Right cardiac atrium (tissue), 5 donors: ENCODE measurements at places on chromosomes 12 and 14. TPM values are rescaled to one million over a fixed set of nuclear protein-coding genes. Genes with fewer than 3 reads are reported as not detected.
A peak's percentile ranks its signal among the peaks of the same experiment; 100 is the strongest.

DNA sequence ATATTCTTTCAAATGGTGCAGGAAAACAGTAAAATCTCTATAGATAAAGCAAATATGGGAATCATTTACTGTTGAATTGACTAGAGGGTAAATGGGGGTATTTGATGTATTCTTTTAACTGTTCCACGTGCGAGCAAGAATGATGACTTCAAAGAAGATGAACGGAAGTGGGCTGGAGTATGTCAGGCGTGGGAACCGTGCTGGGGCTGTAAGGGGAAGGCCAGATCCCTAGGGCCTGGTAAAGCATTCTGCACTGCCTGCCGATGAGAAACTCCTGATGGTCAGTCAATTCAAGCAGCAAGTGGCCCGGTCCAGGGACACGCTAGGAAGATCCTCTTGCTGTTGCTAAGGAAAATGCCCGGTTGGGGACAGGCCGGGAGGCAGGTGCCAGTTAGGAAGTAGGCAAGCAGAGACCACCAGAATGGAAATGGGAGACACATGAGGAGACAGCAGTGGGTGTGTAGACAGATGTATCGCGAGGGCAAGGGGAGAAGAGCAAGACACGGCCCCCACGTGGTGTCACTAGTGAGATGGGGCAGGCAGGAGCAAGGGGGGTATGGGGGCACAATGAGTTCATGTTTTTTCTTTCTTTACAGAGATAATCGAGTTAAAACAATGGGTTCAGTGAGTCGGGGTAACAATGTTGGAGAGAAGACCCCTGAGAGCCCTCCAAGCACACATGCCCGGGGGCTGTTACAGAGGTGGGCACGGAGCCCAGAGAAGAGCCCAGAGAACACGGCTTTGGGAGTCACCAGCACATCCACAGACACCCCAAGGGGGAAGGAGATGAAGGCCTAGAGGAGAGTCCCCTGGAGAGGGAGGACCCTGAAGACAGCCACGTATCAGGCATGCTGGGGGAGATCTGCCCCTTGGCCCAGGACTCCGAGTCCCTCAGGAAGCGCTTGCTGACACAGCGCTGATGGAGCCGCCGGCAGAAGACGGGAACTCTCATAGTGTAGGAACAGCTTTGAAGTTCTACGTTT lies 37.2 kb downstream of the FBXO21 start:
- no peak for DNase-seq

GRCh38 chr14:59595071-59595470 lies 18.5 kb upstream of the CCDC175 start:
- no peak for DNase-seq

DNA sequence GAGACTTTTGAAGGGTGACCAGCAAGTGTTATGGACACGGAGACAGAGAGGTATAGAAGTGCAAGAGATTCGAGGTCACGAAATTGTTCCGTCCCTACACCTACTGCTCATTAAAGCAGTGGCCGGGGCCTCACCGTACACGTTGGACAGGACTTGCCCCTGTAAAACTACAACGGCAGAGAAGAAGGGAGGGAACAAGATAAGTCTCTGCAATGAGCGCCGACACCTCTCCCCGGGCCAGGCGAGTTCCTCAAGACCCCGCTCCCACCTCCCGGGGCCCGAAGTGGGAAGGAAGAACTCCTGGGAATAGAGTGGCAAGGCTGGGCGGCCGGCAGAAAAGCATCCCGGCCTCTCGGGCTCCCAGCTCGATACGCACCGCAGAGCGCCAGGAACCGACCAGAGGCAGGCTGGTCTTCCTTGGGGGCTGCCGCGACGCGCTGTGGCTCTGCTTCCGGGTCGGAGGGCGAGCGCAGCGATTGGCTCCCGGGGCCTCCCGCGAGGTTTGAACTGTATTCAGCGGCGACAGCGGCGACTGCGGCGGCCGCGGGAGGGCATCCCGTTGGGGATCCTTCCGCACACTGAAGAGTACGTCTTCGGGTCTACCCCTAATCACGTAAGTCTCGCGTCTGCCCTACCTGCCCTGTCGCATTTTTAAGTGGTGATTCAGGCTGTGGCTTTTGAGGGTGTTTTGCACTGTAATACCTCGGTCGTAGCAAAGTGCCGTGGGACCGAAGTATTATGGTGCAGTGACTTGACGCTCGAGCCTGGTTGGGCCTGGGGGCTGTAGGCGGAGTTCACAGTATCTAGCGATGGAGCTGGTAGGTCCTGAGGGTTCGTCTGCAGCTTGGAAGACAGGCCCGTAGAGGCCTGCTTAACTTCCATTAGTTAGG lies at the start of the genes NUP37 and PARPBP:
Gene NUP37, minus strand, starts transcription at position 441 of the 890 bp plus-strand sequence. CDS start 1,596 bp downstream, outside the sequence.
Gene PARPBP, plus strand, starts transcription at position 510 of the 890 bp plus-strand sequence. CDS start 3,706 bp downstream, outside the sequence.
- peak; percentile 91 for DNase-seq

DNA sequence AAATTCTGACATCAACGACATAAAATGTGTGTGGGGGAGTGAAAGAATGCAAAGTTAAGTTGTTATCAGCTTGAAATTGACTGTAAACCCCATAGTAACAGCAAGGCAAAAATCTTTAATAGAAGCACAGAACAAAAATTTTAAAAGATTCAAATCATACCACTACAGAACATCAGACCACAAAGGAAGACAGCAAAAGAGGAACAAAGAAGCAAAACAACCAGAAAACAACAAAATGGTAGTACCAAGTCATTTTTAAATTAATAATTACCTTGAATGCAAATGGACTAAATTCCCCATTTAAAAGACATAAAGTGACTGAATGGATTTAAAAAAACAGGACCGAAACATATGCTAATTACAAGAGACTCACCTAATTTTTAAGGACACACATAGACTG lies 31.3 kb downstream of the A2M start:
- no peak for DNase-seq

- DNase-seq, result no peak
Observed at GRCh38 chr12:110778833-110779577, 36.3 kb upstream of the PPP1CC start.

- no peak for DNase-seq
Observed at GRCh38 chr14:77302926-77303325, 17.8 kb downstream of the POMT2 start.

DNA sequence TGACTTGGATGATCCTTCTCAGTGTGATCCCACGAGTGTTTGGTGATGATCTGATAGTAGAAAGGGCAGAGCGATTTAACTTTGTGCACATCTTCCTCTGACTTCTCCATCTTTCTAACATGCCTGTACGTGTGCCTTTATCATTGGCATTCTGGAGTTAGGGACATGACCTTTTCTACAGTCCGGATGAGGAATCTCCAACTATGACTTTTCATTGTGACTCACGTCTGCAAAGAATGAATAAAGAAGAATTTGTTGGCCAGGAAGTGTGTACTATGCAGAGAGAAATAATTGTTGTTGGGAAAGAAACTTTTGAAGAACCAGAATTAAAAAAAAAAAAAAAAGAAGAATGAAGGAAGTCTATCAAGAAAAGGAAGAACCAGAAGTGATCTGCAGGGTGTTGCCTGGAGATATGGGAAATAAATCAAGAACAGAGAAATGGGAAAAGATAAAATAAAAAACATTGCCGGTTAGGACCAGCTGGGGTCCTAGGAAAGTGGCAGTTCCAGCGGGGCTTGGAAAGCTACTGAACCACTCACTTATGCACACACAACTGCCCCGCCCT lies 25.3 kb downstream of the PPFIBP1 start:
- no peak for DNase-seq

GRCh38 chr12:96112733-96113132 lies 77.3 kb upstream of the LTA4H start:
- DNase-seq, result no peak

GRCh38 chr12:91225316-91225715 lies 42.7 kb upstream of the DCN start:
- no peak for DNase-seq

DNA sequence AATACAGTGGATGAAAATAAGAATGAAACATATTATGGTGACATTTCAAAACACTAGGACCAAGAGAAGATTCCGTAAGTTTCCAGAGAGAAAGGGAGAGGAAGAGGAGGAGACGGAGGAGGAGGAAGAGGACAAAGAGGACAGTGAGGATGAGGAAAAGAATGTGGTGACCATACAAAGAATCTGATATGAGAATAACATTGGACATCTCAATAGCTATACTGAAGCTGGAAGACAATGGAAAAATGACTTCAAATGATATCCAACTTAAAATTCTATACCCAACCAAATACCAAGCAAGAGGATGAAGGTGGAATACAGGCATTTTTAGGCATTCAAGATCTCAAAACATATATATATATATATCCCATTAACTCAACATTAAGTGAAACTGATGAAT lies 173.4 kb downstream of the PAWR start:
- no peak for DNase-seq

DNA sequence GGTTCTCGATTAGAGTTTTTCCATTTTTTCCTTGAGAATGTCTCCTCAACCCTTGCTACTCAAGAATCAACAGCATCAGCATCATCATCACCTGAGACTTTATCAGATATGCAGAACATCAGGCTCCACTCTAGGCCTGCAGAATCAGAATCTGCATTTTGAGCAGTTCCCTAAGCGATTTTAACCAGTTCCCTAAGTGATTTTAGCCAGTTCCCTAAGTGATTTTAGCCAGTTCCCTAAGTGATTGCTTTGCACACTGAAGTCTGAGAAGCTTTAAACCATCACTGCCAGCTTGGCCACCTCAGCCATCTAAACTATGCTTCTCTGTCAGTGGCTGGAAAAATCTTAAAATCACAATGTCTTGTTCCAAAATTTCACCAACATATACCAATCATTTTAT lies 29.4 kb upstream of the SLC38A1 start:
- no peak for DNase-seq

- peak; percentile 58 for DNase-seq
Observed at GRCh38 chr14:64683264-64683663, 21.0 kb upstream of the PLEKHG3 start.

- DNase-seq, result no peak
Observed at GRCh38 chr12:51528852-51529650, 62.0 kb upstream of the SCN8A start.

FOXA1 gene
- not detected for total RNA-seq

P2RX2 gene
- not detected for total RNA-seq

KIF26A gene
- 10.1 TPM for total RNA-seq

FGF6 gene
- total RNA-seq, result not detected

LALBA gene
- total RNA-seq, result not detected
